ENCODE measurements at places on chromosomes 2 and 18. TPM values are rescaled to one million over a fixed set of nuclear protein-coding genes. Genes with fewer than 3 reads are reported as not detected.

MRO gene
- 0.03 TPM for total RNA-seq

RAB11FIP5 gene
- 14.9 TPM for total RNA-seq

DSC3 gene
- total RNA-seq = 2.6 TPM

COL5A2 gene
- 101 TPM for total RNA-seq

ZNF892 gene
- 2.9 TPM for total RNA-seq

ABCB11 gene
- not detected for total RNA-seq

TRAK2 gene
- 4.4 TPM for total RNA-seq

PLCD4 gene
- total RNA-seq = 3.0 TPM

AQP12A gene
- not detected for total RNA-seq

SPHKAP gene
- not detected for total RNA-seq

ZNG1B gene
- total RNA-seq = 26.6 TPM

SLC30A3 gene
- 0.66 TPM for total RNA-seq

YWHAQ gene
- 208 TPM for total RNA-seq

CEP68 gene
- total RNA-seq = 6.9 TPM

SFT2D3 gene
- 4.8 TPM for total RNA-seq

OSBPL6 gene
- total RNA-seq = 5.7 TPM

CD8A gene
- total RNA-seq = 0.08 TPM

SEPTIN10 gene
- total RNA-seq = 33.1 TPM

TMEM237 gene
- total RNA-seq = 20.8 TPM

ANKAR gene
- total RNA-seq = 1.1 TPM

CHRNG gene
- total RNA-seq = not detected

VWA3B gene
- total RNA-seq = not detected

FOXI3 gene
- total RNA-seq = not detected

FARSB gene
- 18.8 TPM for total RNA-seq

HOXD13 gene
- total RNA-seq = 5.3 TPM

EPHA4 gene
- 10.2 TPM for total RNA-seq

DAW1 gene
- 0.11 TPM for total RNA-seq

DUSP2 gene
- total RNA-seq = 17.0 TPM

MAB21L4 gene
- not detected for total RNA-seq

BCL11A gene
- total RNA-seq = 0.79 TPM

TUBB8B gene
- total RNA-seq = not detected

UNC80 gene
- total RNA-seq = 0.32 TPM

EML6 gene
- total RNA-seq = 2.7 TPM

HOXD4 gene
- total RNA-seq = 0.74 TPM

All from A375 (cell line).